ENCODE measurements at places on chromosomes 12 and 14.

GRCh38 chr12:60212159-60213000, 616.6 kb downstream of the SLC16A7 start:
- no peak for DNase-seq

GRCh38 chr14:67744046-67744445, 42.4 kb downstream of the RDH12 start:
- DNase-seq, result no peak

DNA sequence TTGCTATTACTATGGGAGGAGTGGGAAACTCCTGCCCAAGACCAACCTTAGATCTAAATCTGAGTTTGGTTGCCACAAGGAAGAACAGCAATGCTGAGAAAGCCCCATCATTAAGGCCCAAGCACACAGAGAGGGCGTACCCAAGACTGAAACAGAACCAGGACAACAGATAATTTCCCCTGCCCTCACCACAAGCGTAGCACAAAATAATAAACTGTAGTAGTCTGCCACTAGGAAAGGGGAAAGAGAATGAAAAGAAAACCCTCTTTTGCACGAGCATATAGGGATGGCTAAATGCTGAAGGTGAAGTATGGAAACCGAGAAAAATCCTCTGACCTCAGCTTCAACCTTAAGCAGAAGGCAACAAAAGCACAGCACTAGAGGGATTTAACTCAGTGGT, 76.5 kb upstream of the DHRS4 start:
- no peak for DNase-seq

- no peak for DNase-seq
Measured at GRCh38 chr14:60067882-60068281, 23.8 kb upstream of the PCNX4 start.

- no peak for DNase-seq
Measured at GRCh38 chr12:6367969-6368892, 7.1 kb downstream of the SCNN1A start.

DNA sequence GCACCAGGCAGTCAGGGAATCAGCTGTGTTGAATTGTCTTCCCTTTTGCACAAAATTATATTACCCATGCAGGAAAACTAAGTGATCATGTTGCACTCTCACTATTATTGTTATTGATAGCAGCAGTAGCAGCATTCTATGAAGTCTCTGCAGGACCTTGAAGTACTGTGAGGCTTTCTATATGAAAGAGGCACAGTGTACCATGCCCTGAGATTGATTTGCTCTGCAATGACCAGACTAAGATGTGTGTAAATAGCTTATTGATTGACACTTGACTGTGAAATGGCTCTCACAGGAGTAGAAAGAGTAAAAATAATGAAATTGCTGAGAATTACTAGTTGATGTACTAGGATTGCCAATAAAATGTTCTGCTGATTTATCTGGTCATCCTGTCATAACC, 99.9 kb downstream of the KICS2 start:
- no peak for DNase-seq

DNA sequence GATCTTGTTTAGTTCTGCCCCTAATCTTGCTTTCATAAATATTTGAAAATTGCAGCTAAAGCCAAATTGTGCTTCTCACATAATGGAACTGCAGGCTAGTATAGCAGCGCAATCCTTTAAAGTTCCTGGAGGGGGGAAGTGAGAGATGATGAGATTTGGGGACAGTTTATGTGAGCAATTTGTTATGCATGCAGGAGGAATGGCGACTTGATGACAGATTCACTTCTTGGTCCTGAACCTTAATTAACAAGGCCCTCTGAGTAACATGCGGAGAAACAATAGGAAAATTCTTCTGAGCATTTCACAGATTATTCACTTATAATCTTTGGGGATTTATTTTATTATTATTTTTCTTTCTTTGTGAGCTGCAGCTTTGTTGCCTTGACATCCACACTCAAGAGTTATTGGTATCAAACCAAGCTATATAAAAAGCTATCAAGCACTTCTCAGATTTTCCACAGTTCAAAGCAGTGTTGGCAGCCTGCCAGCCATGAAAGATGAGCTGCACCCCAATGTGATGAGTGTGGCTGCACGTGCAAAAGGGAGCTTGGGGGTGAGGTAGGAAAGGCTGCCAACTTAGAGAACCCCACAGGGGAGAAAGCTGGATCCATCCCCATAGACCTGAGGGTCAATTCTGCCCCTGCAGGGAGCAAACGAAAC, 1662.2 kb upstream of the FLRT2 start:
- DNase-seq, result no peak

DNA sequence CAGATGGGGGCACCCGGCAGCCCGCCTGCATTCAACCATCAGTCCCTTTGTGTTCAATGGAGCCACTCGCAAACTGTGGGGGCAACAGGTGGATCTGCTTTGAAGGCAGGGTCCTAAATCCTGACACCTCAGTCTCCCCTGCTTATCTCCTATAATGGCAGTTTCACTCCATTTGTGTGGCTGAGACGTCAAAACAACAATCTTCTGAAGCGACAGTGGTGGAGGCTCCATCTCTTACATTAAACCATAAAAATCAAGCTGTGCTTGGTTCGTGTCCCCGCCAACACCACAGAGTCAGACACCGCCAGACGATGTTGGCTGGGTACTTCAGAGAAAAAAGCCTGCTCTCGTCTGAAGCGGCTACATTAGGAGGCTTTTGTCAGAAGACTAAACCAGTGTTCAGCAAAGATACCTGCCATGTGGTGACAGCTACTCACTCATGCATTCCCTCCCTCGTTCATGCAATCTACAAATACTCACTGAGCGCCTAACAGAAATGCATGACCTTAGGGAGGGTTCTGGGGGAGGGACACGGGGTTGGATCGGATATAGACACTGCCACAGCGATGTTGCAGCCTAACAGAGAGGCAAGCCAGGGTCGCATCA, 253.9 kb downstream of the FOXN3 start:
- no peak for DNase-seq
